CD4-positive, alpha-beta T cell treated with Interleukin-1 beta for 1 hour (primary cell): ENCODE measurements at places on chromosomes 16 and 17.

GRCh38 chr16:79845734-79846135, 245.2 kb upstream of the MAF start:
- no peak for DNase-seq

DNA sequence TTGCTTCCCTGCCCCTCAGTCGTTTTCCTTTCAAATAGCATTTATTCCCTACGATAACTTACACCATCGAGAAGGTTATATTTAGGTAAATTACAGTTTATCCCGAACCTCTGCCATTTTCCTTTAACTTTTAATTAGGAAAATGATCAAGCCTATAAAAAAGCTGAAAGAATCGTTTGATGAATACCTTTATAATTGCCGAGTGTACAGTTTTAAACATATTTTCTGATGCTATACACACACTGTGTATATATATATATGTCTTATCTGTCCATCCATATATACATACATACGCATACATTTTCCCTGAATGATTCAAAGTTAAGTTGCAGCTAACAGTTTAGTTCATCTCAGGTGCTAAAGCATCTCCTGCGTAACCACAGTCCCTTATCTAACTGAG, 56.6 kb upstream of the CRISPLD2 start:
- no peak for DNase-seq

- DNase-seq, result no peak
These were observed 6.5 kb downstream of the RGS11 start for GRCh38 chr16:269061-269796.

GRCh38 chr16:23952128-23952970, 116.6 kb downstream of the PRKCB start:
- DNase-seq, result no peak

DNA sequence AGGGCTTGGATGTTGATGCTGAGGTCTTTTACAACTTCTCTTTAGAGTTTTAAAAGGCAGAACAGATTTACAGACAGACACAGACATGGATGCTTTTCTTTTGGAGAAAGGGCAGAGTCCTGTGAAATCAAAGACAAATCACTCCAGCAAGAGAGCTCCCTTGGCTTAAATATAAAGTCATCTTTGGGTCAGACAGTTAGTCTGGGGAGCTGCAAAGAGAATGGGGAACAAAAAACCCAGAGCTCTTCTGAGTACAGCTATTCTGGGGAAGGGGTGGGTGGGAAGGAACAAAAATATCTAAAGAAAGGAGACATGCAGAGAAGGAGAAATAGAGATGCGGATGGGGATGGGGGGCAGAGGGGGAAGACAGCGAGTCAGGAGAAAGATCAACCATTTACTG, 266.6 kb downstream of the XYLT1 start:
- no peak for DNase-seq

- no peak for DNase-seq
These were observed 267.5 kb downstream of the SEC14L1 start for GRCh38 chr17:77408284-77408683.

DNA sequence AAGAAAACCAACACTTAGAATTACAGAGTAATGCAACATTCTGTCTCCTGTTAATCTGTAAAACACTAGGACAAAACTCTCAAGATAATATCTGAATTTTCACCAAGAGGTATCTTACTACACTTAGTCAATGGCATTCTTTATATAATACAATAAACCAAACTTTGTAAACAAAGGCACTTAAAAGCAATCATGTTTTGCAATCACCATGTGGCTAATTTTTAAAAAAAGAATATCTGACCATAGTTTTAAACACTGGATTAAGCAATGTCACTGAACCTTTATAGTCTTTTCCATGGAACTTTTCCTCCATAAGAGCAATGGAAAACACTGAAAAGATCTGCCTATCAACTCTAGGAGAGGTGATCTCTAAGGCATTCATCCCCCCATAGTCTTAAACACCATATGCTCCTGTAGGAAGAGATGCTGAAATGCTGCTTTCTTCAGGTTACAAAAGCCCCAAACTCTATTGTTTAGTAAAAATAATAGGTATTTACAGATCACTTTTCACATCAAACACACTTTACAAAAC, 144.2 kb upstream of the CORO6 start:
- no peak for DNase-seq

DNA sequence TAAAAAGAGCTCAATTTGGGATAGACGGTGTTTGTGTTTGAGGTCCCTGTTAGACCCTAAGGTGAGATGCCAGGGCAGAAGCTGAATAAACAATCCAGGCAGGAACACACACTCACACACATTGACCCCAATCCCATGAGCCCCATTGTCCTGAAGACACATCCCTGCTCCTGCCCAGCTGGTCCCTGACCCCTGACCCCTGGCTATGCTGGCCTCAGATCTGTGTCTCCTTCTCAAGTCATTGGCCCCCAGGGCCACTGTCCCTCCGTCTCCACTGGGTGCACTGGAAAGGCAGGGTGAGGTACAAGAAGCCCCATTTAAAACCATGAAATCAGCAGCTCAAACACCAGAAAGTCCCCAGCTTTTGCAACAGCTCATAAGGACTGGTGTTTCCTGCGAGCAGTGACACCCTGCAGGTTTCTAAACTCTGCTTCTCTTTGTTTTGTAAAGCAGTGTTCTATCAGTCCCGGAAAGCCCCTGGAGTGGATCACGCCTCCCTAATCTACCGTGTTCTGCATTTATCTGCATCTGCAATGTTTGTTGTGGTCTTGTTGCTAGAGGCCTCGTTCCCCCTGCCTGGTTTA, 18.0 kb upstream of the ASGR2 start:
- DNase-seq, result peak; percentile 82

GRCh38 chr17:44707755-44708400, 587 bp upstream of the DBF4B start:
- no peak for DNase-seq

GRCh38 chr16:86975445-86975844, 341.7 kb downstream of the C16orf95 start:
- no peak for DNase-seq
